ENCODE measurements at places on chromosomes 7 and 10.

DNA sequence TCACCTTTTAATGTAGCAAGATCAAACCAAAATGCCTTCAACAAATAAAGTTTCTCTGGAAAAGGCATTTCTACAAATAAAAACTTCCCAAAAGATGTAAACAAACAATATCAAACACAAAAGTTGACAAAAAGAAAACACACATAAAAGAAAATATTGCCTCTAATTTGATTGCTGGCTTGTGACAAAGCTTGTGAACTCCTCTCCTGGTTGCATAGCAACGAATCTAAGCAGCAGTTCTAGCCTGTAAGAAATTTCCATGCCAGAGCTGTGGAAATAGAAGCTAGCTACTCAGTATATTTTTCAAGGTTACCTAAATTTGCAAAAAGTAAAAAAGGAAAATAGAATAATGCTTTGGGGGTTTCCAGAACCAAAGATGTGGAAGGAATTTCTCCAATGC, 173.9 kb upstream of the CDK1 start:
- DNase-seq = no peak

DNA sequence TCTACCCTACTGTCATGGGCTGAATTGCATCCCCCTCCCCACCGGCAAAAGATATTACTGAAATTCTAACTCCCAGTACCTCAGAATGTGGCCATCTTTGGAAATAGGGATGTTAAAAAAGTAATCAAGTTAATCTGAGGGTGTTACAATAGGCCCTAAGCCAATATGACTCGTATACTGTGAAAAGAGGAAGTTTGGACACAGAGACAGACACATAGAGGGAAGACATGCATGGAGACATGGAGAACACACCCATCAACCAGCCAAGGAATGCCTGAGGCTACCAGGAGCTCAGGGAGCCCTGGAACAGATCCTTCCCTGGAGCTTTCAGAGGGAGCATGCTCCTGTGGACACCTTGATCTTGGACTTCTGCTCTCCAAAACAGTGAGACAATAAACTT, 138.2 kb upstream of the ADO start:
- DNase-seq = no peak

DNA sequence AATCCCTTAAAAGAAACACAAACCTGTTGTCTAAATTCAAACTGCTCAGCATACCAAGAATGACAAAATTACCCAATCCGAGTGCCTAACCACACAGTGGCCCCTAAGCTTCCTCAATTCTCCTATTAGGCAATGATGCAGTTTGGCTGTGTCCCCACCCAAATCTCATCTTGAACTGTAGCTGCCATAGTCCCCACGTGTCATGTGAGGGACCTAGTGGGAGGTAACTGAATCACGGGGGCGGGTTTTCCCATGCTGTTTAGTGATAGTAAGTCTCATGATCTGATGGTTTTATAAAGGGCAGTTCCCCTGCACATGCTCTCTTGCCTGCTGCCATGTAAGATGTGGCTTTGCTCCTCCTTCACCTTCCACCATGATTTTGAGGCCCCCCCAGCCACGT, 21.9 kb downstream of the PSAP start:
- peak; percentile 76 for DNase-seq

GRCh38 chr7:73701357-73701995, 18.0 kb downstream of the STX1A start:
- peak; percentile 87 for DNase-seq

DNA sequence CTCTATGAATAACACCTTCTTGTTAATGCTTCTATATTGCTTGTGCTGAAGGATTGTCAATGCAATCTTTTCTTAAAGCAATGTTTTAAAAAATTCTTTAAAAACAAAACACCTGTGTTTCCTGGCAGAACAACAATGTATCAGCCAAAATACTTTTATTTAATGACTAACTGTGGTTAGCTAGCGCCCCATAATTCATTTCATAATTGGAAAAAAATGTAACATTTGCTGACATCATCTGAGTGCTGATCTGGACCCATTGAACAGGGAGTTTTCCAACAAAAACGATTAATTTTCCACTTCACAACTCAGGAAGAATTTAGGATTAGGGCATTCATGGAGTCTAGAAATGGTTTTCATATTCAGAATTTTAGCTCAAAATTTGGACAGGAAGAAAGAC, 137.6 kb upstream of the CDK6 start:
- no peak for DNase-seq

DNA sequence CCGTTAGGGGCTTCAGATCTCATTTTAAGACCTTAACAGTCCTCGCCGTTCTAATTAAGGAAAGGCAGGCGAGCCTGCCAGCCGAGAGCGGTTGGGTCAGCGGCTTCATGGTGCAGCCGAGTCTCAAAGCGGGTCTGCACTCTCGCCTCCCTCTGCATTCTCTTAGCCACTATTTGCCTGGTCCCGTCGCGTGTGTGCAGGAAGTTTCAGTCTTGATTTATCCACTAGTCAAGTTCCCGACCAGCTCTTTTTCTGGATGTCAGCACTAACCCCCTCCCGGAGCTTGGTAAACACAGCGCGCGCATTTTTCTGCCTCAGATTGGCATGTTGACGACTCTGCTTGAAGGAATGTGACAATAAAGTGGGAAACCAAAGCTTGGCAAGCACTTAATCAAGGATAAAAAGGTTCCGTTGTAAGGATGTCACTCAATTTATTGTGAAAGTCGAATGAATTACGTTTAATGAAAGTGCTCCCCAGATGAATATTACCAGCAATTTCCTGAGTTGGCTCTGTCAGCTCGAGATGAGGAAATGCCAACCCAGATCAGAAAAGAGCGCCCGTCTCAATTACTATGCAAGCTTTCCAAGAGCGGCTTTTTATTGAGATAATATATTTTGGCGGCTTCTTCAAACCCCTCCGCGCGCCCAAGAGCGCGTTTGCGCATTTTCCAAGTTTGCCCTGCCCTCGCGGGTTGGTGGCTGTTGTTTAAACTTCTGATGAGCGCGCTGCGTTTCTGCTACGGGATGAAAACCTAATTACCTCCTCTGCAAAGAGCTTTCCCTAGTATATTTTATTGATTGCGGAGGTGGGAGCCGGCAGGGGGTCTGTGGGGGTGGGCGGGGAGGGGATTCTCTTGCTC, 7.9 kb downstream of the NXPH1 start:
- DNase-seq = no peak

DNA sequence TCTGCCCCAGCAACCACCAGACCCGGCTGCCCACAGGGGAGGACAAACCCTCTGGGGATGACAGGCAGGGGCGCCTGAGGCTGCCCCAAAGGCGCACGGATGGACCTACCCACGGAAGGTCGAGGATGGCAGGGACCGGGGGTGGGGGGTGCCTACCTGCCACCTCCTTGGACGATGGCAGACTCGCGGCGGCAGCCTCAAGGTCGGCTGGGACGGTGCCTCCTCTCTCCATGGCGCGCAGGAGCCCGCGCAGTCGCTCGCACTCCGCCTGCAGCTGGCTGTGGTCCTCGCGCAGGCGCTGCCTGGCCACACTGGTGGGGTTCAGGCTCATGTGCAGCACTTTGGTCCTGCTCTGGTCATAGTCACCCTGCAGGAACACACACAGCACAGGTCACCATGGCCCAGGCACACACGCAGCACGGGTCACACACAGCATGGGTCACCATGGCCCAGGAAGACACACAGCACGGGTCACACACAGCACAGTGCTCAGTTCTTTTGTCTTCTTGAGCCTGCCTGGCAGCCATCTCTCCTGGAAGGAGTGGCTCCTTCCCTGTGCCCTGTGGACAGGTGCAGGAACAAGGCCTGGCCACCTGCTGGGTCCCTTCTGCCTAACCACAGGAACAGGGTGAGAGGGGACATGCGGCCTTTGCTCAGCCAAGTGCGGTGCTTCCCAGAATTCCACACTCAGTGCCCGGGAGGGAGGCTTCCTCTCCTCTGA, 266.6 kb downstream of the ELFN1 start:
- no peak for DNase-seq

DNA sequence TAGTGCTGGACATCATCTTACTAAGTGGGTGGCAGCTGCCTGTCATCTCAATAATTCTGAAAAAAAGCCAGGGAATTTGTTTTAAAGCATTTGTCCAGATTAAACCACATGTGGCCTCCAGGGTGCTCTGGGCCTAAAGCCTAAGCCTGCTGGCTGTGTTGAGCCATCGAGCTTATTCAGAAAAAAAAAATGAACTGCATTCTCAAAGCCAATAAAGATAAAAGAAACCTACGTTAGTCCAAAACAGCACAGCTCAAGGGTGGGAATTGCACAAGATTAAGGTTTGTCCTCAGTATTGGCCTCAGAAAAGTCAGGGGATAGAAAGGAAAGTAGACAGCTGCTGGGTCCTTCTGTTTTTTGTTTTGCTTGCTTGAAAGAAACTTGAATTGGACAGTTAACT, 22.6 kb upstream of the PRTFDC1 start:
- no peak for DNase-seq

DNA sequence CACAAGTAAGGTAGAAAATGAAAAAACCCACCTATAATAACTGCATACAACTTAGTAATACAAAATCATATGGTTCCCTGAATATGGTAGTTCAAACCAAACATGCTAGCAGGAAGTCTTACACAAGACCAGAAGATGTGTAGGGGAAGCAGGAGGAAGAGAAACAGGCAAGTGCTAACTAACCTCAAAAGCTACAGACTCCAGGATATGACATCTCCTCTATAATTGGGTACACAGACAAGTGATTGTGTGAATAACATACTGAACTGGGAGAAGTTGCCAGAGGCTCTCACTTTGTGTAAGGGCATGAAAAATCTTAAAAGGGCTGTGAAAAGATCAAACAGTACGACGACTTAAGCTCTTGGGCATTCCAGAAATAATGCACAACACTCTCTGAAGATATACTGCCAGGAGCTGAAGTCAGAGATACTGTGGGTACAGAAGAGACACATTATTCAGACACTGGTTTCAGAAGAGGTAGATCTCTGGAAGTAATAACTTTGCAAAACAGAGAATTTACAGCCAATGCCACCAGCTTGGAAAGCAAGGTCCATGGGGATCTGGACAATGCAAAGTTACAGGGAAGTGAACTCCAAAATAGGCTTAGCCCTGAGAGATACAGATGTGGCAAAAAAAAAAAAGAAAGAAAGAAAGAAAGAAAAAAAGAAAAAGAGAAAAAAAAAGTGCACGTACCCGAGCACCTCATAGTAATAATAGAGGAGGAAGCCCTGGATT, 767.2 kb downstream of the TNS3 start:
- DNase-seq = peak; percentile 93

DNA sequence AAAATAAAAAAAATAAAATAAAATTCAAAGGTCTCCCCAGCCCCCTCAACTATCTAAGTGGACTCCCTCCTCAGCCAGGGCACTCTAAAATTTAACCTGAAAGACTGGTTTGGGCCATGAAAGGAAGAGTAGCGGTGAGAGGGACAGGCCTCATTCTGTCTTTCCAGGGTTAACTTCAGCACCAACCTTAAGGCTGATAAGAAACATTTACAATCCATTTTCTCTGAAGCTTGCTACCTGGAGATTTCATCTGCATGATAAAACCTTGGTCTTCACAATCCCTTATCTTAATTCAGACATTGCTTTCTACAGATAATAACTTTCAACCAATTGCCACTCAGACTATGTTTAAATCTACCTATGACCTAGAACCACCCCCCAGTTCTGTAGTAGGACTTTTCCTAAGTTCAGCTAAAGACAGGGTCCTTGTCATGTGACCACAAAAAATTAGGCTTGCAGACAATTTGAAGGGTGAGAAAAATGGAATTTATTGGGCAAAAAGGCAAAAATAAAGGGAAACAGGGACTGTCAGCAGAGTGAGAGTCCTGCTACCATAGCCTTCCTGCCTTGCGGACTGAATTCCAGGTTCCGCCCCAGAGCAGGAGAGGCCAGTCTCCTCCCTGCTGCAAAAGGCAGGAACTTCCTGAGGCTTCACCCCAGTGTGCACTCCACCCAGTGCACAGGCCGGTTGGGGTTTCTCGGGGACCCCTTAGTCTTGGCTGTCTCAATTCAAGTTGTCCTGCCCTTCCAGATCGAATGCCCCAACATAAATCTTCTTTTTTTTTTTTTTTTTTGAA, 26.0 kb downstream of the AGK start:
- no peak for DNase-seq

- no peak for DNase-seq
Observed at GRCh38 chr10:46248651-46249146, 38.1 kb upstream of the ANTXRL start.

GRCh38 chr10:77430530-77430929, 207.1 kb downstream of the KCNMA1 start:
- no peak for DNase-seq

GRCh38 chr7:2886900-2887299, 42.8 kb upstream of the GNA12 start:
- peak; percentile 88 for DNase-seq

GRCh38 chr7:113444261-113444660, 325.9 kb upstream of the SMIM30 start:
- DNase-seq = no peak

GRCh38 chr10:26806557-26806956, 54.2 kb downstream of the ABI1 start:
- no peak for DNase-seq

- no peak for DNase-seq
Observed at GRCh38 chr10:28468707-28469483, 64.0 kb upstream of the WAC start.
